ENCODE measurements at places on chromosomes 11 and 22. TPM values are rescaled to one million over a fixed set of nuclear protein-coding genes. Genes with fewer than 3 reads are reported as not detected.

MMP3 gene
- not detected for total RNA-seq

SYT12 gene
- total RNA-seq = 2.1 TPM

MYOD1 gene
- not detected for total RNA-seq

- H3K27ac ChIP-seq = no peak overlapping the region
- H3K36me3 ChIP-seq = no peaks in the 10 kb centered on the region
- no peak overlapping the region for H3K4me3 ChIP-seq
- H3K27me3 ChIP-seq = no peaks in the 10 kb centered on the region
- no peaks in the 10 kb centered on the region for H3K4me1 ChIP-seq
These were observed 110.6 kb upstream of the SERPIND1 start for GRCh38 chr22:20663137-20663828.

DNA sequence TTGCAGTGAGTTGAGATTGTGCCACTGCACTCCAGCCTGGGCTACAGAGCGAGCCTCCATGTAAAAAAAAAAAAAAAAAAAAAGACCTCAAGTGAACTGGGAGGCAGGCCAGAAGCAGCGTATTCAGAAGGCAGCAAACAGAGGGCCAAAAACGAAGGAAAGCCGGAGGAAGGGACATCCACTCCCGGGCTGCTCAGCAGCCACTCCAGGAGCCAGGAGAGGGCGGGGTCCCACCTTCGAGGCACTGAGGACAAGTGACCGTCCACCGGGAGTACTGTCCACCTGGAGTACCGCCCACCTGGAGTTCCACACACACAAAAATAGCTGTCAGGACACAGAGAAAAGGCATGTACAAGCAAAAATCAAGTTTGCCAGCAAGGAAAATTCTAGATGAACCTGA, 5.5 kb downstream of the TOLLIP start:
- no peak overlapping the region for H3K27ac ChIP-seq
- peak; percentile 22 for DNase-seq
- no peaks in the 10 kb centered on the region for H3K27me3 ChIP-seq
- no peaks in the 10 kb centered on the region for H3K4me1 ChIP-seq
- H3K4me3 ChIP-seq = no peak overlapping the region

GRCh38 chr11:97717922-97718321, 1302.8 kb upstream of the CNTN5 start:
- no peak overlapping the region for H3K27ac ChIP-seq
- H3K4me3 ChIP-seq = no peak overlapping the region
- no peaks in the 10 kb centered on the region for H3K36me3 ChIP-seq
- no peak for DNase-seq

All from H9 (cell line).